ENCODE measurements at places on chromosomes 1 and 21. TPM values are rescaled to one million over a fixed set of nuclear protein-coding genes. Genes with fewer than 3 reads are reported as not detected.

DNA sequence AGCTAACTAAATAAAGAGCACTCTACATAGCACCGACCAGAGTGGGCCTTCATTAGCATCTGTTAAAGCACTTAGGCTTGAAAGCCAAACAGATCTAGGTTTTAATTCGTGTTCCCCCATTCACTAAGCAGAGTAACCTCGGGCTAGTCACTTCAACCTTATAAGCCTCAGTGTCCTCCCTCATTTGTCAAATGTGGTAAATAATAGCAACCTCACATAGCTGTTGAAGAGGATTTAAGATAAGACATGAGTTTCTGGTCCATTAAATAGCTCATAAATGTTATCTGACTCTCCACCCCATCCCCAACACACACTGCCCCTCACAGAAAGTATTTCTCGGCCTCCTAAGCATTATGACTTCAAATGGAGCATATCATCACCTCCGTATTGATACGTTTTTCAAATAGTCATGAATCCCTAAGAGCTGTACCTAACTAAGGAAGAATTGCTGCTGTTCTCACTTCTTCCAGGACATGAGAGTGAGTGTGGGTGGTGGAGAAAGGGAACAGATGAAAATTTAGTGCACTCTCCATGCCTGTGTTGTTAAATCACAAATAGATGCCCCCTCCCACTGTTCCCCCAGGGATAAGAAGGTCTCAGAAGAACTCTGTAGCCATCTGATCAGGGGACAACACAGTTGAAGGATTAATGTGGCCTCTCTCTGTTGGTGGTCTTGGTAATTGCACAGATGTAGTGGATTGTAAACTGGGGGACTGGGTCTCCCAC is 47.6 kb downstream of the PLPP3 start:
- DNase-seq = no peak

- no peak for DNase-seq
Measured at GRCh38 chr1:2358072-2358471, 33.3 kb downstream of the MORN1 start.

DNA sequence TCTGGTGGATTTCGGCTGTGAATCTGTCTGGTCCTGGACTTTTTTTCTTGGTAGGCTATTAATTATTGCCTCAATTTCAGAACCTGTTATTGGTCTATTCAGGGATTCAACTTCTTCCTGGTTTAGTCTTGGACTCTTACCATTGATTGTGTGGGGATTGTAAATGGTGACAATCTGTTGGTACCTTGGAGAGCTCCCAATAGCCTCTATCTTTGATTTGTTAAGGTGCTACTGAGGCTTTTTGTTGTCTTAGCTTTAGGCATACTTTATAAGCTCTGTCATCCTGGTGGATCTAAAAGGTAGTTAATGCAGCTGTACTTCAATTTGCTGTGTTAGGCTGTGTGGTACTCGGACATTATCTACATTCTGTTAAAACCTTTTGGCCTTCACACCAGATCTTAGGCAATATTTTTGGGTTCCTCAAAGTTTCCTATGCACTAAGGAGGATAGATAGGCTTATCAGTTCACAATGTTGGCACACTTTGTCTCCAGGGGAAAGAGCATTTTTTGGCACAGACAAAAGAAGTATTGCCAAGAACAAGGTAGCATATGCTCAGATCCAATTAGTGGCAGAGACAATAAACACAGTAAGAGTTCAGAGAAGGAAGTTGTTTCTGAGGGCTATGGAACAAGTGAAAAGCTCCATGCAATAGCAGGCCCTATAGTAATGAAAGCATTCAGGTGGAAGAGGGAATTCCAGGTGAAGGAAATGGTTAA is 230.4 kb downstream of the PDE4B start:
- DNase-seq = no peak

ESPN gene
- 0.96 TPM for total RNA-seq

KIF21B gene
- 0.74 TPM for total RNA-seq

Data from SK-MEL-5 (cell line).